Right lobe of liver (tissue), 6 donors: ENCODE measurements at places on chromosomes 11 and 22. TPM values are rescaled to one million over a fixed set of nuclear protein-coding genes. Genes with fewer than 3 reads are reported as not detected.

PTPN5 gene
- not detected for total RNA-seq

- H3K4me3 ChIP-seq, result no peak overlapping the region
- DNase-seq, result no peak
- H3K27ac ChIP-seq, result no peak overlapping the region
- no peaks in the 10 kb centered on the region for H3K4me1 ChIP-seq
Measured at GRCh38 chr11:122977470-122978298, 4.0 kb downstream of the BSX start.

ZW10 gene
- total RNA-seq, result 9.2 TPM

DNA sequence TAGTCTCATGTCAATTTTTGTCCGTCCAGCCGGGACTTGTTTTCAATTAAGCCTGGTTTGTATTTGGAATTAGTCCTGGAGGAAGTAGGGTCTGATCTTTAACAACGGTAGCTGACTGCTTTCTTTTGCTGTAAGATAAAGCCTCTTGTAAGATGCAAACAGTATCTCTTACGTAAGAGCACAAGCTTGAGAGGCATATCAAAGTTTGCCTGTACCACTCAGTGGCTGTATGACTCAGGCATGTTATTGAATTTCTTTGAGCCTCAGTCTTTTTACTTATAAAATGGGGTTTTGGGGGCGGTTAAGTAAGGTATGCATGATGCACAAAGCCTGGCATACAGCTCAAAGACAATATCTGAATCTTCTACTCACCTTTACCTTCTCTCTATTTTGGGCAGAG, 198.4 kb upstream of the NARS2 start:
- no peaks in the 10 kb centered on the region for H3K27me3 ChIP-seq
- H3K27ac ChIP-seq, result no peak overlapping the region
- no peaks in the 10 kb centered on the region for H3K4me1 ChIP-seq
- no peak overlapping the region for H3K4me3 ChIP-seq
- no peak for DNase-seq
- H3K36me3 ChIP-seq, result no peaks in the 10 kb centered on the region

OR51E1 gene
- total RNA-seq, result not detected

GRCh38 chr11:61532134-61533038, 23.8 kb downstream of the LRRC10B start:
- no peak overlapping the region for H3K27ac ChIP-seq
- H3K27me3 ChIP-seq, result no peaks in the 10 kb centered on the region
- no peak overlapping the region for H3K4me3 ChIP-seq
- no peaks in the 10 kb centered on the region for H3K36me3 ChIP-seq

DCDC1 gene
- total RNA-seq, result 2.1 TPM

DNA sequence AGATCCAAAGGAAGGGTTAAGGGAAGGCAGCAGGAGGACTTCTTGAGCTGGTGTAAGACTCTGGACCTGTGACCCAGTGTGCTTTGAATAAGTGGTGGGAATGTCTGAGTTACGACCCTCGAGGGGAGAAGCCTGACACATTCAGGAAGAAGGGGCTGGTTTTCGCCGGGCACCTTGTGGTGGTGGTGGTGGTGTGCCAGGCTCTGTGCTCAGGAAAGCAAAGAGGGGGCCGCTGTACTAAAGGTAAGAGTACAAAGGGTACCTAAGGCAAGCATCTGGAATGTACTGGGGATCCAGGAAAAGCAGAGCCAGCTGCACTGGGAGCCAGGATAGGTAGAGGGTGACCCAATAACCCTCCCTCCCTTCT, 6.3 kb downstream of the KLHL35 start:
- no peaks in the 10 kb centered on the region for H3K36me3 ChIP-seq
- H3K27me3 ChIP-seq, result peaks cover 6% of the 10 kb centered on the region
- DNase-seq, result no peak
- H3K4me3 ChIP-seq, result no peak overlapping the region
- H3K4me1 ChIP-seq, result no peaks in the 10 kb centered on the region

VPREB1 gene
- not detected for total RNA-seq

FOLR2 gene
- total RNA-seq, result 9.4 TPM

- no peak overlapping the region for H3K4me3 ChIP-seq
- no peaks in the 10 kb centered on the region for H3K4me1 ChIP-seq
- no peak for DNase-seq
- H3K27ac ChIP-seq, result no peak overlapping the region
- no peaks in the 10 kb centered on the region for H3K27me3 ChIP-seq
Measured at GRCh38 chr22:35335468-35335867, 35.8 kb downstream of the TOM1 start.

- H3K36me3 ChIP-seq, result no peaks in the 10 kb centered on the region
- no peaks in the 10 kb centered on the region for H3K27me3 ChIP-seq
- no peak overlapping the region for H3K27ac ChIP-seq
- no peaks in the 10 kb centered on the region for H3K4me1 ChIP-seq
- no peak overlapping the region for H3K4me3 ChIP-seq
- DNase-seq, result no peak
Measured at GRCh38 chr11:69992943-69993694, 85.0 kb upstream of the ANO1 start.

GRCh38 chr22:30838111-30838510, 130.5 kb downstream of the MORC2 start:
- no peaks in the 10 kb centered on the region for H3K4me1 ChIP-seq
- H3K4me3 ChIP-seq, result no peak overlapping the region
- DNase-seq, result no peak
- no peak overlapping the region for H3K27ac ChIP-seq

OR52I1 gene
- not detected for total RNA-seq

SPI1 gene
- total RNA-seq, result 7.5 TPM

SULT4A1 gene
- 0.09 TPM for total RNA-seq

DNA sequence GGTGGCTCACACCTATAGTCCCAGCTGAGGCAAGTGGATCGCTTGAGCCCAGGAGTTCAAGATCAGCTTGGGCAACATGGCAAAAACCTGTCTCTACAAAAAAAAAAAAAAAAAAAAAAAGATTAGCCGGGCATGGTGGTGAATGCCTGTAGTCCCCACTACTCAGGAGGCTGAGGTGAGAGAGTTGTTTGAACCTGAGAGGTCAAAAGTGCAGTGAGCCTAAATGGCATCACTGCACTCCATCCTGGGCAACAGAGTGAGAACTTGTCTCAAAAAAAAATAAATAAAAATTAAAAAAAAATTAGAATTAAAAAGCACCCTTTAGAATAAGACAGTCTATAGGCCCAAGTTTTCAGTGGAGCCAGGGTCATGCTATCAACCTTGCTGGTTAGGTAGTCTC, 95.5 kb downstream of the PDHX start:
- no peak overlapping the region for H3K4me3 ChIP-seq
- no peak overlapping the region for H3K27ac ChIP-seq
- no peaks in the 10 kb centered on the region for H3K4me1 ChIP-seq

DNA sequence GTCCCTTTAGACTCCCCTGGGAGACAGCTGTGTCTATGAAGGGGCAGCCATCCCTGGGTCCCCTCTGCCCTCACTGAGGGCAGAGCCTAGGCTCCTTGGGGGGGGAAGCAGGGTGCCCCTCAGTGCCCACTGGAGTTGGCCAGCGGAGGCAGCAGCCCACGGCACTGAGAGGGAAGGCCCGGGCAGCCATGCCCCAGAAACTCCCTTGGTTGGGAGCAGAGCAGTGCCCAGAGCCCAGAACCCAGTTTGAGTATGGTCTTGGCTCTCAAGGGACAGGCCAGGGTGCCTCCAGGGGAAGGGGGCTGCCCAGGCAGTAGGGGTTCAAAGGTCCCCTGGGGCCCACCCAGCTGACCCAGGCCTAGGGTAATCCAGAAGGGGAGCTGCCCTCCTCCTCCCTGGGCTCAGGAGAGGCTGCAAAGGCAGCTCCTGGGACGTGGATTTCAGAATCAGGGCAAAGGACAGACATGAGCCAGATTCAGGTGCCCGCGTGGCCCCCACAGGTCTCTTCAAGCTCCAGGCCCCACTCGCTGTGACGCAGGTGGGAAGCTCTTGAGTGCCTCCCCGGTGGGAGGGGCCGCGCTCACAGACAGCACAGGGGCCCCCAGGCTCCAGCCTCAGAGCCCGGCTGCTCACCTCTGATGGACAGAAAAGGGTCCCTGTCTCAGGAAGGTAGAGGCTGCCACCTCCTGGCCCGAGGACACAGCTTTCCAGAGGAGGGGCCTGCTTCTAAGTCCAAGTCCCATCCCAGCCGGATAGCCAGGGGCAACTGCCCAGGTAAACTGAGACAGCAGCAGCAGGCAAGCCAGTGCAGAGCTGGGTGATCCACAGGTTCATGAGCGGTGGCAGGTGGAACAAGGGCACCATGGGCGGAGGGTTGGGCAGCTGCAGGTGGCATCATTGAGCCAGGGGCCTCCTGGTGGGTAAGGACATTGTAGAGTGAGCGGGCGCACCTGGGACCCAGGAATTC, 2.6 kb downstream of the C11orf21 start:
- no peak overlapping the region for H3K4me3 ChIP-seq
- no peak overlapping the region for H3K27ac ChIP-seq
- peak; percentile 60 for DNase-seq
- H3K36me3 ChIP-seq, result no peaks in the 10 kb centered on the region

OR2AG1 gene
- total RNA-seq, result not detected

MUC5AC gene
- not detected for total RNA-seq
